ENCODE measurements at places on chromosomes 6 and 20. TPM values are rescaled to one million over a fixed set of nuclear protein-coding genes. Genes with fewer than 3 reads are reported as not detected.

DNA sequence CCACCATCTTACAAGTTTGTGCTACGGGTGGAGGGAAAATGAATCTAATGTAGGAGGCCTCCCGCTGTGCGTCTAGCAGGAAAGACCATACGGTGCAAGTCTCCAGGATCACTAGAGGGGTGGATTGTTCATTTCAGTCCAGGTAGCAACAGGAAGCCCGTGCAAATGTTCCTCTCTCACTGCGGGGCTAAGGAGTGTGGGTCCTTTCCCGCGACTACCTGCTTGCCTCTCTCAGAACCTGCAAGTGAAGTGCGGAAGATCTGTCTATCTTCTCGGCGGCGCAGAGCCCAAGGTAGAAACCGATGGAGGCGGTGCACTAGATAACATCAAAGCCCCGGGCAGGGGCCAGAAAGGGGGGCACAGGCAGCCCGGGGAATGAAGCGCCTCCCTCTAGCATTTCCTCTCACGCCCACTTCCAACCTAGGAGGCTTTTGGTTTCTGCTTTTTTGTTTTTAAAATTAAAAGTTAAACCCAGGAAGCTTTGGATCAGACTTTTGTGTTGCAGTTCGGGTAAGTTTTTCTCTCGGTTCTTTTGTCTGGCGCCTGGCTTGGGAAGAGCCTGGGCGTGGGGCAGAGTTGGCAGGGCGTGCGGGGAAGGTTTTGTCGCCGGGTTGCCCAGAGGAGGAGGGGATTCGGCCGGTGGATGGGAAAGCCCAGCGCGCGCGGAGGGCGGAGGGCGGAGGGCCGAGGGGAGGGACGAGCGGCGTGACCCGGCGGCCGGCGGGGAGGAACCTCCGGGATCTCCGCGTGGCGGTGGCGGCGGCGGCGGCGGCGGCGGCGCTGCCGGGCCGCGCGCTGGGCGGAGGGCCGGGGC lies 3.5 kb upstream of the HIVEP1 start:
- peak overlapping the region; percentile 83 for H3K27ac ChIP-seq
- peaks cover 30% of the 10 kb centered on the region for H3K4me1 ChIP-seq
- H3K36me3 ChIP-seq: no peaks in the 10 kb centered on the region
- no peaks in the 10 kb centered on the region for H3K27me3 ChIP-seq

DNA sequence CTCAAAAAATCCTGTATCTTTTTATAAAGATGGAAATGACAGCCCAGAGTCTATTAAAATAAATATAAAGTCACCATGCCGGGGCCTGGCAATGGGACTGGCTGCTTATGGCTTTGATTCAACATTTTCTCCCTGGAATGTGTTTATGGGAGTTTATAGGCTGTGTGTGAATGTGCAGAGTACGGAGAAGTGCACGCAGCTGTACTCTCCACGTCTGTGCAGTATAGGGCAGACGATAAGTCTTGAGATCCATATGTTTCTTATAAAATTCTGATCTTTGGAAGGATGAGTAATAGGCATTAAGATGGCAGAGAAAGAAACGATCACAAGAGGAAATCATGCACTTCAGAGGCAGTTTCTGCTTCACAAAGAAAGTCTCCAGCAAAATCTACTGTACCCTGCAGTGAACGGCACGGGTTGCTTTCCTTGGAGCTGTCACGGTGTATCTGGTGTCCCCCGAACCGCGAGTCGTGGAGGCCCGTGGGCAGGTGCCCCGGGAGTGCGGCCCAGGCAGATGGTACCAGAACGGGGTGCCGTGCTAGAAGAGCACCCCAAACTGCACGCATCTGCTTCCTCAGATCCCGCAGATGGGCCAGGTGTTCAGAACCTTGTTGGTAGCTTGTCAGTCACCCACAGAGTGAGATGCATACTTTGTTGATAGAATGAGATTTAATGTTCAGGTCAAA lies 382.5 kb downstream of the TAF4 start:
- H3K27ac ChIP-seq: no peak overlapping the region
- DNase-seq: no peak
- H3K36me3 ChIP-seq: no peaks in the 10 kb centered on the region
- no peak overlapping the region for H3K4me3 ChIP-seq

- peaks cover 75% of the 10 kb centered on the region for H3K4me1 ChIP-seq
- H3K4me3 ChIP-seq: peak overlapping the region; percentile 37
- H3K36me3 ChIP-seq: no peaks in the 10 kb centered on the region
These were observed 79.2 kb upstream of the RIPOR2 start for GRCh38 chr6:25014791-25015560.

DNA sequence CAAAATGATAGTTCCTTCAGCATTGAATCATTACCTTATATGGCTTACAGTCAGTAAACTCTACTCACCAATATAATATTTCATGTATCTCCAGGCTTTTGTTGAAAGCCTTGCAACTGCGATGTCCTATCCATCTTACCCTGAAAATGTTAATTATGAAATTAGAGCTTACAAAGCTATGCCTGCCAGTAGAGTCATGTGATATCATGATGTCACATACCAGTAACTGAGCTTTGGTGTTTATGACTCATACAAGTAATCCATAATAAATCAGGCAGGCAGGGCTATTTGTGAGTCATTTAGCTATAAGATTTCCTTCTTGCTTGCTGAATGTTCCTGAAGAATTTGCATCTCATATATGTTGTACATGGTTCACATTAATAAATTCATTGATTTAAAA lies 44.9 kb upstream of the FAM83B start:
- H3K4me1 ChIP-seq: no peaks in the 10 kb centered on the region
- H3K27me3 ChIP-seq: no peaks in the 10 kb centered on the region
- no peak overlapping the region for H3K4me3 ChIP-seq
- no peaks in the 10 kb centered on the region for H3K36me3 ChIP-seq

The RAET1G gene
- total RNA-seq: not detected

All from Karpas-422 (cell line).